ENCODE measurements at places on chromosomes 12 and 14.

DNA sequence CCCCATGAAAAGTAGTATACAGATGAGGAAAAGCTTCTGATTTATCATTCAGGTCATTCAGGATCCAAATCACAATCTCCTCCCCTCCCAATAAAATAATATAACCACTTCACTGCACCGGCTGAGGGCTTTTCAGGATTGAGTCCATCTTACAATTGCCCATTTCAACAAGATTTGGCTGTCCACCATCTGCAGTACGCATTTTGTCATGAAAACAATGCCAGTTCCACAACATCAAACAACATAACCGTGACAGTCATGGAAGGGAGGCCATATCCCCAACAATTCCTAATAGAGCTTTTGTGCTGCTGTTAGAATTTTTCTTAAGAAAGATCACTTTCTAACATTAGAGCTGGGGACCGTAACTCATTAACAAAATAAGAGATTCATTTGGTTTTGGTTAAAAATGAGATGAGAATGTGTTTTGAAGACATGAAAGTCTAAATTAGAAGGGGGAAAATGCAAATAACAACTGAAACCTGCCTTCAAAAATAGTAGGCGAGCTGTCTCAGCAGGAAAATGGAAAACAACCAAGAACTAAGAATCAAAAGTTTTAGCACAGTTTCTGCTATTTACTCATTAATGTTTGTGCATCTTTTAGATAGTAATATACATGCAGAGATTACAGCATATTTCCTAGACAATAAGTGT, 38.3 kb upstream of the TMTC2 start:
- DNase-seq = no peak

GRCh38 chr14:20802341-20803084, at the start of gene RNASE1:
Gene RNASE1 (minus strand): TSS chr14:20802844. CDS start chr14:20802068, 776 bp downstream.
- no peak for DNase-seq

GRCh38 chr12:107732365-107732764, 28.6 kb downstream of the PRDM4 start:
- DNase-seq = no peak

- DNase-seq = no peak
Measured at GRCh38 chr14:92653162-92653651, 95.2 kb downstream of the LGMN start.

DNA sequence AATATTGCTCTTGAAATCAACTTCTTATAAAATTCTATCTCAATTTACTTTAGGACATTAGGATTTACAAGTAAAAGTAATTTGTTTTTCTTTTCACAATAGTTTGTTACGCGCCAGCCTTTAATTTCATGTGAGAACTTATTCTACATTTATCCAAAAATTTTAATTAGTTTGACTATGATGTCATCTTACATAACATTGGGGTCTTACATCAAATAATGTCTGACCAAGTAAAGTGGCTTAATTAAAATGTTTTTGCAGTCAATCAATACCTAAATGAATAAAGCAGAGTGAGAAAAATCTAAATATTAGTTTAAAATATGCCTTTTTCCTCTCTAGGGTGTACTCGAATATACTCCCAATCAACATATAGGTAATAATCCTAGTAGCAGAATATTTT, 666.2 kb upstream of the FBXO33 start:
- DNase-seq = no peak

DNA sequence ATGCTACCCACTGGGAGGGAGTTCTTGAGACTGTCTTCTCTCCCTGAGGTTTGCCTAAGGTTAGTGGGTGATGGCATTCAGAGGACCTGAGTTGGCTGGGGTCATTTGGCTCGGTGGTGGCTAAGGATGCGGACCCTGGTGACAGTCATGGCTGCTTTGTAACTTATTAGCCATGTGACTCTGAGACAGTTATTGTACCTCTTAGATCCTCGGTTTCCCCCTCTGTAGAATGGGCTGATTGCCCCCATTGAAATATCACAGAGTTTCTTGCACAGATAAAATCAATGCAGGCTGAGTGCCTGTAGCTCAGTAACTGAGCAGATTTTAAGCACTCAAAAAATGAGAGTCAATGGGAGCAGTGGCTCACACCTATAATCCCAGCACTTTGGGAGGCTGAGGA, 96.7 kb upstream of the MED13L start:
- DNase-seq = no peak

DNA sequence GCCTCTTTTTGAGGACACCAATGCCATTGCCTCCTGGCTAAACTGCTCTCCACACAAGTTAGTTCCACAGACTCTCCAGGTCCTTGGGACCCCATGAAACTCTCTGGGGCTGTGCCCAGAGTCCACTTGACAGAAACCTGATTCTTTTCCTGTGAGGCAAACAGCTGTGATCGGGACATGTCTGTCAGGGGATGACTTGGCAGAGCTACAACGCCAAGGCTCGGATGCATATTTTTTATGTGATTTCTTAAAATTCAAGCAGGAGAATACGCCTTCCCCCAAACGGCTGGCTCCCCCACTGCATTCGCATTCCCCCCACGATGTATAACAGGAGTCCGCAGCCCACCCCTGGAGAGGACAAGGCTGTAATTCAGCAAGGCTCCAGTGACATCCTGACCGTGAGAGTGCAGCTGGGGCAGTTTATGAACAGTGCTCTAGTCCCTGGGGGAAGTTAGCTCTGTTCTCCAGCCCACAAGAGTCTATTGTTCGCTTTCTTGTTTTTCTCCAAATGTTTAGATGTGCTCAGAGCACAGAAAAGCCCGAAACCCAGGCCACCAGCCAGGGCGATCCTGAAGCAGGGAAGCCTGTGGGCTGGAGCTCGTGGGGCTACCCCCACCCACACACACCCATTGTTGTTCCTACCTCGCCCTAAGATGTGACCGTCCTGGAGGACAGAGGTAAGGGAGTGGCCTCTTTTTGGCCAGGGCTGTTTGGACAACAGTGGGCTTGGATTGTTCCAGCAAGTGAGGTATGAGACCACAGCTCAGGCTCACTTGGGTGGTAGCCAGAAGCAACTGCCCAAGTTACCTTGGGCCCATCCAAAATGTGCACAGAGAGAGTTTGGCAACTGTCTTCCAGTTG, 159.5 kb downstream of the ZFP36L1 start:
- peak; percentile 68 for DNase-seq

DNA sequence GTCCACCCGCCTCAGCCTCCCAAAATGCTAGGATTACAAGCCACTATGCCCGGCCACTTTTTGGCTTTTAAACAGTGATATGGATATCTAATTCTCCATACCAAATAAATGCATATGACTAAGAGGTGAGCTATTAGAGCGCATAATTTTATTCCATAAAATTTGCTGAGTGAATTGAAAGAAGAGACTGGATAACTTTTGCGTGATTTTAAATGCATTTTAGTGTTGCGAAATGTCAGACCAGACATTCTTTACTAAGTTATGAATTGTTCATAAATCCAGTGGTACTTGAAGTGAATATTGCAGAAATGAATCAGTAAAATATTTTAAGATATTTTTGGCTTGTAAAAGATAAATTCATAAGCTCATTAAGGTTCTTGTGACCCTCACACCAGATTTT, 50.9 kb upstream of the DIP2B start:
- no peak for DNase-seq

- DNase-seq = no peak
Measured at GRCh38 chr12:1573960-1574864, 20.2 kb downstream of the FBXL14 start.

DNA sequence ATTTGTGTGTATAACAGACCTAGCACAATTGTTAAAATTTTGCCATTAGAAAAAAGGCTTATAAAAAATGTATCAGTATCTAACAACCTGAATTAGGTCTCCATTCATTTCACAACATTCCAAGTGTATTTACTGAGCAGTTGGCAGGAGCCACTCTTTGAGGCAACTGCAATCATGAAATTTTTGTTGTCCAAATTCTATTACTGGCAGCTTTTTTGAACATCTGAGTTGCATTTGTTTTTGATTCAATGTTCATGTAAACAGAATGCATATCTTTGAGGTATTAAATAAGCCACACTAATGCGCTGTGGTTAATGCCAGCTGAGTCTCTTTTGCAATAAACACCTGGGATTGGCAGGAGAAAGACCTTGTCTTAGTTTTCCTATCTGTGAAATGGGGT, 8.7 kb downstream of the KITLG start:
- DNase-seq = no peak

GRCh38 chr12:78018171-78018910, 187.6 kb downstream of the NAV3 start:
- no peak for DNase-seq

DNA sequence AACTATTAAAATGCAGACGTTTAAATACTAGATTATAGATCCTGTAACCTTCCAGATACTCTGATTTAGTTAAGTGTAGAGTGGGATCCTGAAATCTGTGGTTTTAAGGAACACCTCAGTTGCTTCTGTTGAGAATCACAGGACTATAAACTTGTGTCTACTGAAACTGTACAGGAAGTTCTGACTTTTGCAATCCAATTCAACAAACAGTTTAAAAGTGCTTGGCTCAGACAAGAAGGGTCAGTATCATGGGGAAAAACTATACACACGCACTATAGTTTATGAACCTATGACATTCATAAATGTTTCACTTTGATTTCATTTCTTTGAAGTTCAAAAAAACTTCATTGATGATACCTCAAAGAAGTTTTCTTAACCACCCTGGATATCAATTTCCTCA, 13.8 kb downstream of the PDE3A start:
- DNase-seq = no peak
